ENCODE measurements at places on chromosomes 13 and 19.

DNA sequence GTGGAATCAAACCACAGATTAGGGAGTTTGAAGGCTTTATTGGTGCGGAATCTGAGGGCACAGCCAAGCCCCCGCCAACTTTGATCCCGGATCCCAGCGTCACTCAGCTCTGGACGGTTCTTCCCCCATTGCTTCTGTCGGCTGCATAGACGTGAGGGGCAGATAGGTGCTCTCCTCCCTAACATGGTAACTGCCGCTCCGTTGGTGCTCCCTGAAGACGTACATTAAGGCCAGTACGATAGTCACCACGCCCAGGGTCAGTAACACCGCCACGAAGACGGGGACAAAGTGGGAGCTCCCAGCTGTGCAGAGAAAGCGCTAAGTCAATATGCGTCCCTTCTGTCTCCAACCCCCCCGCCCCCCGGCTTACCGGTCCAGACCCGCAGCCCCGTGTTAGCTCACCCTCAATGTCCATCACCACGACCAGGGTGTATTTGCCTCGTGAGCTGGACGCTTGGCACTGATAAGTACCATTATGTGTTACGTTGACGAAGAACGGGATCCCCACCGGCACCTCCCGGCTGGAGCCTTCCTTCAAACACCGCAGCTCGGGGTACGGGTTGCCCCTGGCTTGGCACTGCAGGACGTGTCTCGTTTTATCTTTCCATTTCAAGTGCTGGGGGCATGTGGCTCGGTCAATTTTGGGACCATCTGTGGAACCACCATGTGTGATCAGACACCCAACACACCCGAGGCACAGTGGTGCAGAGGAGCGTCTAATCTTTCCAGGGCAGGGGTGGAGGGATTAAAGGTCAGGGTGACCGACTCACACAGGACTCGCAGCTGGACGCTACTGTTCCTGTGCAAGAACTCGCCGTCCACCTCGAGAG is 644 bp upstream of the RAVER1 start:
- peak; percentile 49 for DNase-seq

- DNase-seq = no peak
Measured at GRCh38 chr19:15285896-15286591, 46.3 kb downstream of the BRD4 start.

DNA sequence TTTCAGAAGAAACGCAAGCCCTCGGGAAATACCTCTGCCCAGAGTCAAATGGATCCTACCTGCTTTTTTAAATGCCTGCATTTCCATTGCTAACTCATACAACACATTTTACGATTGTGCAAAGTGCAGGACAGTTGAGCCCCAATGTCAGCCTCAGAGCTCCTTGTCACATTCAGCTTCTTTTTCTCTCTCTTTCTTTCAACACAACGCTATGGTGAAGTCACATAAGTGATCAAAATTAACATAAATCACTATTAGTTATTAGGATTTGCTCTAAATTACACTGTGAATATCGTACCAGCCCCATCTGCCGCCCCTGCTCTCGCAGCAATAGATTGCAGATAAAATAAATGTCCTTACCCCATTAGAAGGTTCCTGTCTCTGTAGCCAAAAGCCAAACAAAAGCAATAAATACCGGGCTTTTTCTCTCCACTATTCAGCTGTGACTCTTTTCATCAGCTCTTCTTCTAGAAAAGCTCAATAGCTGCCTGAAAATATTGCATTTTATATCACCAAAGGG is 8.8 kb downstream of the POU4F1 start:
- no peak for DNase-seq

- DNase-seq = no peak
Measured at GRCh38 chr19:39919976-39920375, 14.5 kb downstream of the FCGBP start.

GRCh38 chr19:30757837-30758617 is 385.8 kb downstream of the ZNF536 start:
- DNase-seq = no peak

GRCh38 chr13:37212826-37213225 is 107.4 kb upstream of the CSNK1A1L start:
- DNase-seq = no peak

DNA sequence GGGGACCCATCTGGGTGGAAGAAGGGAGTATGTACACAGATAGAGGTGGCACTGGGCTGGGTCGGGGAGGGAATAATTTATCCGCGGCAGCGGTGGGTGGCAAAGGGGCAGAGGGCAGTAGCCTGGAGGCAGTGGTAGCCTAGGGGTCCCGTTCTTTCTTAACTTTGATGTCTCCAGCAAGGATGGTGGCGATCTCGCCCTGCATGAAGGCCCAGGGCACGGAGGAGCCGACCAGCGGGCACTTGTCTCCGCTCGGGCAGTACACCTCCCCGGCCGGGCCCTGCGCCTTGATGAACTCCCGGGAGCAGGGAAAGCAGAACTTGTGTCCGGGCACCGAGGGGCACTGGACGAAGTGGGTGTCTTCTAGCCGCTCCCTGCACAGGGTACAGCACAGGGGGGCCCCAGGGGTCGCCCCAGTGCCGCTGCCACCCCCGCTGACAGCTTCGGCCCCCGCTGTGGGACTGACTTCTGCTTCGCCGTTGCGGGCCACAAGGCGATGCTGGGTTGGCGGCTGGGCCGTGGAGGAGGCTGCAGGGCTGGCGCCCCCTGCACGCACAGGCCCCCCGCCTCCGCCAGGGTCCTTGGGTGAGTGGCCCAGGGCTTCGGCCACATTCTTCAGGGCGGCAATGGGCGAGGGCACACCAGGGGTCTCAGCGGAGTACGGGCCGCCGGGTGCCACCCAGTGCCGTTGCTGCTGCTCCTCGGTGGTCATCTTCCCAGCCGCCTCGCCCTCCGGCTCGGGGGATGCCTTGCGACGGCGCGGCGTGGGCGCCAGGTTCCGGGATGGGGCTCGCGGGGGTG is 1.9 kb downstream of the IRF2BP1 start:
- DNase-seq = no peak

DNA sequence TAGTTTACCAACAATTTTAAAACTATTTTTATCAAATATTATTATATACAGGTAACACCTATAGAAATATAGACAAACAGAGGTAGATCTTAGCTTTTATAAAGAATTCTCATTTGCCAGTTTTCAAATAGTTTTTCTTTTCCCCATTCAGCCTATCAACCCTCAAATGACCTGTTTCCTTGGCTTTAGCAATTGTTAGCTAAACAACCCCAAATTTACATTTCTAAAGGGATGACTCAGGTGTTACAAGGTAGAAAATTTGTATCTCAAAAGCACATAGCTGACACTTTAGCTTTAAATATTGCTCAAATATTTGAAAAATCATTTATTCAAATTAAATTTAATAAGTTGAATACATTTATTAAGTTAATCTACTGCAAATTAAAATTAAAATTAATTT is 1207.2 kb downstream of the SLITRK1 start:
- DNase-seq = no peak

DNA sequence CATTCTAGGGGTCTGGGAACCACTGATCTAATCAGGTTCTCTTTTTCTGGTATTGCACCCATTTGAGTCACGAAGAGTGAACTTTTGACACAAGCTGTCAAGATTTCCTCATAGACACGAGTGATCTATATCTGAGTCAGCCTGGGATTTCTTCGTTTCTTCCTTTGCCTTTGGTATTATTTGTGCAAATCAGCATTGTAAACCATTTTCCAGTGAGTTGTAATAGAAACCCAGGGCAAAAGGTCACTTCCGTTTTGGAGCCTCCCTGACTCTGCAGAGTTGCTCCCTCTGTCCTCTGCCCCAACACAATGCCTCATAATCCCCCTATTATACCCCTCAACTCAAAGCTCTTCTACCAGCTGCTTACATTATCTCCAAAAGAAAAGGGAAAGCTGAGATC is 615.1 kb downstream of the EFNB2 start:
- no peak for DNase-seq

- no peak for DNase-seq
Measured at GRCh38 chr19:50314724-50315708, 14.2 kb downstream of the KCNC3 start.

- no peak for DNase-seq
Measured at GRCh38 chr13:58994777-58995176, 1169.0 kb downstream of the DIAPH3 start.

- DNase-seq = no peak
Measured at GRCh38 chr19:9308091-9308770, 1.4 kb downstream of the ZNF699 start.

DNA sequence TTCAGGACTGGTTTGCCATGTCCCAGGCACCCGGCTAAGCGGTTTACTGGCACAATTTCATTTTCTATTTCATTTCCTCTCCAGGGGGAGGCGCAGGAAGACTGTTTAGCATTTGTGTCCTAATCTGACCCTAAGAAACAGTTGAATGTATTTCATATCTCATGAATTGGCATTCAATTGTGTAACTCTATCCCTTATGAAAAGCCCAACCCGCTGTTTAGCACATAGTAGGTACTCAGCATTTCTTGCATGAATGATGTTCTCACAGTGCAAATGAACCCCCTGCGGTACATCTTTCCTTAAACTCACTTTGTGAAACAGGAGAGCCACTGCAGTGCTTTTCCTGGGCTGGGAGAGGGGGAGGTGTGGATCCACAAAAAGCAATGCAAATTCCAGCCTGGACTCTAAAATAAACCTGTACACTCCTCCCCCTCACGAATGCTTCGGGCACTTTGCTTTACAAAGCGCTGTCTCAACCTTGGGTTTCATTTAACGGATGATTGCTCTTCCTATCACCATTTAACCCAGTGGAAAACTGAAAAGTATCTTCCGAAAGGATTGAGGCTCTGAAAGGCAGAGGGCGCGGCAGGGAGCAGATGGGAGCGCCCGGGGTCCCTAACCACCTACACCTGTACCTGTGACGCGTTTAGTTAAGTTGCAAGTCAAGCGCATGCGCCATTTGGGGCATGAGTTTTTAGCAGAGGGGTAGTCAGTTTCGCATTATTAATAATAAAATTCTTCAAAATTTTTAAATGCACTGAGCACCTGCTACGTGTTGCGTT is 1.2 kb upstream of the EEF2 start:
- no peak for DNase-seq

- DNase-seq = peak; percentile 81
Measured at GRCh38 chr13:41751277-41751676, 209.6 kb downstream of the VWA8 start.

DNA sequence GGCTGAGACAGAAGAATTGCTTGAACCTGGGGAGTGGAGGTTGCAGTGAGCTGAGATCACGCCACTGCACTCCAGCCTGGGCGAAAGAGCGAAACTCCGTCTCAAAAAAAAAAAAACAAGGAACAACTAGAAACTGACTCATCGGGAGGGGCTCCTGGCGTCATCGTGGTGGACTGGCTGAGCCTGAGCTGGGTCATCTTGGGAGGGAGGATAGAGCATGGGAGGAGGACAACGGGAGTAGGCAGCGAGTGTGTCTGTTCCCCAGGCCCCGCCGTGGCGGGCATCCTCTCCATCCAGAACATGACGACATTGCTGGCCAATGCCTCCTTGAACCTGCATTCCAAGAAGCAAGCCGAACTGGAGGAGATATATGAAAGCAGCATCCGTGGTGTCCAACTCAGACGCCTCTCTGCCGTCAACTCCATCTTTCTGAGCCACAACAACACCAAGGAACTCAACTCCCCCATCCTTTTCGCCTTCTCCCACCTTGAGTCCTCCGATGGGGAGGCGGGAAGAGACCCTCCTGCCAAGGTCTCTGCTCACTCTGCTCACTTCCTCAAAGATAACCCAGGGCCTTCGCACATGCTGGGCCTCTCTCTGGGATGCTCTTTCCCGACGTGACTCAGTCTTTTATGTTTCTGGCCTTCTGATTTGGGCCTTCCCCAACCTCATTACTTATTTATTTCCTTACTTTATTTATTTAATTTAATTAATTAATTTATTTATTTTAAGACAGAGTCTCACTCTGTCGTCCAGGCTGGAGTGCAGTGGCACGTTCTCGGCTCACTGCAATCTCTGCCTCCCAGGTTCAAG is 16.6 kb downstream of the DDX39A start:
- DNase-seq = peak; percentile 82

DNA sequence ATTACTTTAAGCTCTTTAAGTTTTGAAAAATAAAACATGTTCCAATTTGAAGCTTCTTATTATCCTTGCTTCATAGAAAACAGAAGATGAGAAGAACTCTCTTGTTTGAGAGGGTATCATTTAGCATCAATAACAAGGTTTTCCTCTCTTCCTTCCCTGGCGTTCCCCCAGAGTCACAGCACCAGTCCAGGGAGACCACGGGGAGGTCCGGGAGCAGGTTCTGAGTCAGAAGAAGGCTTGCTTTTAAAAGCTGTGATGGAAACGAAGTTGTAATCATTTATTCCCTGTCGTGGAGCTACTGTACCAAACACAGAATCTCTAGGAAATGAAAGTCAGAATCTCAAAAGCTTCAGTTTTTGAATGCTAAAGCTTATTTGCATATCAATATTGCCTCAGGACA is 174.0 kb upstream of the LSM14A start:
- DNase-seq = no peak

DNA sequence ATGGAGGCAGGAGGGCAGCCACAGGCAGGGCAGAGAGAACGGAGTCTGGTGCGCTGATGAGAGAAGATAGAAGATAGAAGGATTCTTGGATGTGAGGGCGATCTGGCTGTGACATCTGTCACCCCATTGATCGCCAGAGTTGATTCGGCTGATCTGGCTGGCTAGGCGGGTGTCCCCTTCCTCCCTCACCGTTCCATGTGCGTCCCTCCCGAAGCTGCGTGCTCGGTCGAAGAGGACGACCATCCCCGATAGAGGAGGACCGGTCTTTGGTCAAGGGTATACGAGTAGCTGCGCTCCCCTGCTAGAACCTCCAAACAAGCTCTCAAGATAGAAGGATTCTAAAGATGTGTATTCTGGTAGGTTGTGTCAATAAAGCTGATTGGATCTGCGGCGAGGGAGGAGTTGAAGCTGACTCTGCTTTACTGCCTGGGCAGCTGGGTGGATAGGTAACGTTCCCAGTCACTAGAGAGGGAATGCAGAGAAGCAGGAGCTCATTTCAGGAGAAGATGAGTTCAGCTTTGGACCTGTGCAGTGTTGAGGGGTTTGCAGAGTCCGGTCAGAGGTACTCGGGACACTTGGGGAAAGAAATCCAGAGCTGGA is 5.1 kb downstream of the UBAC2 start:
- DNase-seq = no peak

DNA sequence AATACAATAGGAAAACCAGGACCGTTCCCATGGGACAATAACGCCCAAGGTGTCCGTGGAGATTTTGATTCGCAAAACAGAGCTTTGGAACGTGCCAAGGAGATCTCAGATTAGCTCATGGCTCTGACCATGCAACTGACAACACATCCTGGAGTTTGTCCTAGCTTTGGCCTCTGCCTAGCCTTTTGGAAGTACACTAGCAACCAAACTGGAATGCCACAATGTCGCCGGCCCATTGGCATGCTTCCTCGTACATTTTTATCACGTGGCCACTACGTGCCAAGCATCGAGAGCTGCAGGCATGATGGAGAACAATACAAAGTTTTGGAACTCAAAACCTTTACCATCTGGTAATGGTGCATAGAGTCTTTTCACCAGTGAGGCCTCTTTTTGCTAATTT is 256.5 kb downstream of the DCLK1 start:
- DNase-seq = peak; percentile 86

DNA sequence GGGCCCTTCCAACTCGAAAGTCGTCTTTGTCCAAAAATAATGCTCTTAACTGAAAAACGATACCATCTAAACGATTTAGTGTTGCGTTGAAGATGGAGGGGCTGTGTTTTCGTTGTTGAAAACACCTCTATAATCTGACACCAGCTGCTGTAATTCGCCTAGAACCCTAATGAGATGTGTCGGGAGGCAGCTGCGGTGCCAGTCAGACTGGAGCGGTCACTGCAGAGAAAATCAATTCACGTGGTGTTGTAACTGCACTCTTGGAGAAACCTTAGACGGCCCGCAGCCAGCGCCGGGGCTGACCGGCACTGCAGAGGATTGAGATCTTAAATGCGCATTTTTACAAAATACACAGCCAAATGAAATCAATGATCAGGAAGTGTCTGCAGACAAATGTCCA is 339.1 kb downstream of the ZNF536 start:
- DNase-seq = no peak

- DNase-seq = no peak
Measured at GRCh38 chr19:54653181-54653809, 9.5 kb upstream of the LILRB4 start.

All from right cardiac atrium (tissue), 5 donors.